ENCODE measurements at places on chromosomes 1 and 21. TPM values are rescaled to one million over a fixed set of nuclear protein-coding genes. Genes with fewer than 3 reads are reported as not detected.
A peak's percentile ranks its signal among the peaks of the same experiment; 100 is the strongest.

DNA sequence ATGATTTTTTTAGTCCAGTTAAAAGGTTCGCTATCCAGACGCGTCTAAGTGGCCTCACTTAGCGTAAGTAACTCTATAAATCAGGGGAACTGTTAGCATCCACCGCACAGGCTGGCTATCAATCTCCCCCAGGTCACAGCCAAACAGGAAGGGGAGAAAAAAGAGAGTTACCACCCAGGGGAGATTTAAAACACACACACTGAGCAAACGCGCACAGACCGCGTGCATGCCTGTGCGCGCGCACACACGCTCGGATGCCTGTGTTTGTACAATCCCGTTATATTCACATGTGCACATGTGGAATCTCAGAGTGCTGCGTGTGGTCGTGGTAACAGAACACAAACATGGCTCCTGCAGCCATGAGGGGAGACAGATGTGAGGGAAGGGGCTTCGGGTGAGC is 125.4 kb downstream of the CASZ1 start:
- peaks cover 38% of the 10 kb centered on the region for H3K4me1 ChIP-seq
- H3K4me3 ChIP-seq: peak overlapping the region; percentile 68
- DNase-seq: no peak

GRCh38 chr1:186149591-186149990 is 225.5 kb downstream of the TPR start:
- no peak overlapping the region for H3K27ac ChIP-seq
- H3K36me3 ChIP-seq: peaks cover 7% of the 10 kb centered on the region
- DNase-seq: no peak
- H3K4me1 ChIP-seq: peaks cover 6% of the 10 kb centered on the region
- no peak overlapping the region for H3K4me3 ChIP-seq

DNA sequence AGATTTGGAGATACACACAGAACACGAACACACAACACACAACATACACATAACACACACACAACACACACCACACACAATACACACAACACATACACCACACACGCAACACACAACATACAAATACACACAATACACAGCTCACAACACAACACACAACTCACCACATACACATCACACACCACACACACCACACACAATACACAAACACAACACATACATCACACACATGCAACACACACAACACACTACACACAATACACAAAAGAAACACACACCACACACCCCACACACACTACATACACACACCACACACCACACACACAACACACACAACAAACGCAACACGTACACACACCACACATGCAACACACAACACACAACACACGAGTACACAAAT is 29.1 kb upstream of the C1orf174 start:
- H3K4me3 ChIP-seq: no peak overlapping the region
- H3K27me3 ChIP-seq: peaks cover 37% of the 10 kb centered on the region
- peaks cover 3% of the 10 kb centered on the region for H3K4me1 ChIP-seq
- no peak overlapping the region for H3K27ac ChIP-seq
- DNase-seq: no peak
- H3K36me3 ChIP-seq: no peaks in the 10 kb centered on the region

DNA sequence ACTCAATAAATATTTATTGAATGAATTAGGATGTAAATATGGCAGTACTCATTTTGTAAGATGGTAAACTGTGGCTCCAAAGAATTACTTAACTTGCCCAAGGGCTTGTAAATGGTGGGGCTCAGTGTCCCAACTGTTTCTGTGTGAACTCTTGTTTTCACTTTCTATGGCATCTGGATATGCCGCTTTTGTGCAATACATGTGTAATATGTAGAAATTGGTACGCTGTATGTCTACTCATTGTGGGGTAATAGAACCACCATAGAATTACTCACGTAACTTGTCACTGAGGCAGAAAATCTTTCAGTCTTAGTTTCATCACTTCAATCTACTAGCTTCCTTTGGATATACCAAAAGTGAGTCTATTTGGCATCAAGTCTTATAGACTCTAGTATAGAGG is 977 bp downstream of the PRPF3 start:
- H3K4me3 ChIP-seq: peak overlapping the region; percentile 100
- H3K27ac ChIP-seq: peak overlapping the region; percentile 99
- peaks cover 10% of the 10 kb centered on the region for H3K36me3 ChIP-seq
- no peak for DNase-seq
- H3K4me1 ChIP-seq: peaks cover 11% of the 10 kb centered on the region

DNA sequence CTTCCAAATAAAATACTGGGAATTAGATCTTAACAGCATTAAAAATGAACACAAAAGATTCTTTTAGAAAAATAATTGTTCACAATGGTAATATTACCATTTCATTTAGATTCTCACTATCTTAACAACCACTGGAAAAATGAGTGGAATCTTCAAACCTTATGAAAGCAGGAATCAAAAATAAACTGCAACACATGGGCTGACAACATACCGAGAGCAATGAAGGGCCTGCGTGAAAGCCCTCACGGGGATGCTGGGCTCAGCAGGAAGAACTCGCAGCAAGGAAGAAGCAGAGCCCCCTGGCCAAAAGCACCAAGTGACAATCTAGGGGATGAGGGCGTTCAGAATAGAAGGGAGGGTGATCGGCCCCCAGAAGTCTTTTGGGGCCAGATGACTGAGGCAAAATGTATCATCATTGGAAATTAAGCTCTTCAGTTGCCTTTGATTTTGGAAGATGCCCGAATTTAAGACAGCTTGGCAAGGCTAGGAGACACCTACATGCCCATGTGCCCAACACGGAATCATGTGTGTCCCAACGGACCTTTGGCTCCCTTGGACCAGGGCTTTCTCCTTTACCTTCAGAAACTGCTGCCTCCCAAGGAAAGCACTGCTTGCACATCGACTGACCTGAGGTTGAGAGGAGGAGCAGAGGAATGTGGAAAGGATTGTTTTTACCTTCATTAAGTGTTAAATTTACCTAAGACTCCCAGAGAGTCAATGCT is 103.9 kb downstream of the TGFBR3 start:
- peaks cover 52% of the 10 kb centered on the region for H3K4me1 ChIP-seq
- no peak for DNase-seq
- peak overlapping the region; percentile 65 for H3K27ac ChIP-seq
- H3K36me3 ChIP-seq: peaks cover 20% of the 10 kb centered on the region
- H3K27me3 ChIP-seq: no peaks in the 10 kb centered on the region
- H3K4me3 ChIP-seq: no peak overlapping the region

Gene FCGR3A
- total RNA-seq: not detected

DNA sequence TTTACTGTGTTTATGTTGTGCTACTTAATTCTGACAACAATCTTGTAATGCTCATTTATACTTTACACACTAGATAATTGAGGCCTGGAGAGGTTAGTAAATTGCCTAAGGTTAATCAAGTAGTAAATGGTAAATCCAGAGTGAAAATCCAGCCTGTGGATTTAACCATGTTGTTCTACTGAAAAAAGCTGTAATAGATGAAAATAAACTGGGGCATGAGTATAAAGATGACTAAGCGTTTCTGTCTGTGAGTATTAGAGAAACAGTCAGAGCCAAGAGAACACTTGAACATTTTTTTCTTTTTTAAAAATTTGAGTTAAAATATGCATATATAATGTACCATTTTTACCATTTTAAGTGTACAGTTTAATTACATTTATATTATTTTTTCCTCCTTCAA is 47.9 kb upstream of the LEPR start:
- H3K4me3 ChIP-seq: no peak overlapping the region
- no peak overlapping the region for H3K27ac ChIP-seq
- no peaks in the 10 kb centered on the region for H3K36me3 ChIP-seq
- DNase-seq: no peak

DNA sequence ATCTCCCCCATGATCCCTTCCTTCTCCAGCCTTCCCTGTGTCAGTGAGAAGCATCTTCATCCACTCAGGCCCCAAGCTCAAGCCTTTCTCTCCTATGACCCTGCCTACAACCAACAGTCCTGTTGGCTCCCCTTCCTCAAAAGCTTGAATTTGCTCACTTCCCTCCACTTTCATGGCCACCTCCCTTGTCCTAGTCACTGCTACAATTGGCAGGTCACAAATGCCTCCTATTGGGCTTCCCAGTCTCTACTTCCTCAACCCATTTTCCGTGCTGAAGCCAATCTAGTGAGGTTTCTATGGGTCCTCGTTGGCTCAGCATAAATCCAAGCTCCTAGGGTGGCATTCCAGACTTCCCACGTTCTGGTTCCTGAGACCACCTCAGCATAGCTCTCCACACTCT is 40.2 kb upstream of the SLC6A9 start:
- DNase-seq: no peak
- H3K4me3 ChIP-seq: no peak overlapping the region
- H3K27ac ChIP-seq: no peak overlapping the region
- no peaks in the 10 kb centered on the region for H3K36me3 ChIP-seq

Gene PCP4L1
- total RNA-seq: 3.4 TPM

DNA sequence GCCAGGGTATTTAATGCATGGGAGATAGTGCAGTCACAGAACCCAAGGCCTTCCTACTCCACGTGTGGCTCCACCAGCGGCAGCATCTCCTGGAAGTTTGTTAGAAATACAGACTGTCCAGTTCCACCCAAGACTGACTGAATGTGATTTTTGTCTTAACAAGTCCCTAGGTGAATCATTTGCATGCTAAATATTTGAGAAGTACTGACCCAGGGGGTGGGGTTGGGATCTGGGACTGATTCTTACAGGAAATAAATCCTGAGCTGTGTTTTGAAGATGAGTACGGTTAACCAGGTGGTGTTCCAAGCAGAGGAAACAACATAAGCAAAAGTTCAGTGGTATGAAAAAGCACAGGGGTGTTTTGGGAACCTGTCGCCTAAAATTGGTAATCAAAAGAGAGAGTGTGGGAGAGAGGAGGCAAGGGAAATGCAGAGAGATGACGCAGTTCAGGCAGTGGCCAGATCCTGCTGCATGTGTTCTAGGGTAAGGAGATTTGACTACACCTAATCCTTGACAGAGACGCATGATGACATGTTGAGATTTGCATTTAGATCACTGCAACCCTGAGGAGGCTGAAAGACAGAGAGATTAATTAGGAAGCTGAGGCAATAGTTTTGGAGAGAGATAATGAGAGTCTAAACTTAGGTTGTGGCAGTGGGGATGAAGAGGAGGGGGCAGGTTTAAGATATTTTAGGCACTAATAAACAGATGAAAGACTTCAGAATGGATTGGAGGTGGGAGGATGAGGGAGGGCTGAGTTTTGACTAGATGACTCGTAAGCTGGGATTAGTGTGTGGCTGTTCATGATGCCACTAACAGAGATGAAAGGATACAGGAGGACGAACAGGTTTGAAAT is 3.7 kb upstream of the ZNF326 start:
- H3K27me3 ChIP-seq: peaks cover 3% of the 10 kb centered on the region
- H3K36me3 ChIP-seq: no peaks in the 10 kb centered on the region
- H3K27ac ChIP-seq: peak overlapping the region; percentile 24
- DNase-seq: no peak
- H3K4me1 ChIP-seq: peaks cover 10% of the 10 kb centered on the region
- H3K4me3 ChIP-seq: peak overlapping the region; percentile 38

Gene CNKSR1
- 50.5 TPM for total RNA-seq

GRCh38 chr1:193221651-193222050 is 35.2 kb upstream of the B3GALT2 start:
- no peak for DNase-seq
- H3K4me1 ChIP-seq: peaks cover 15% of the 10 kb centered on the region
- no peaks in the 10 kb centered on the region for H3K27me3 ChIP-seq
- no peak overlapping the region for H3K27ac ChIP-seq
- no peak overlapping the region for H3K4me3 ChIP-seq

DNA sequence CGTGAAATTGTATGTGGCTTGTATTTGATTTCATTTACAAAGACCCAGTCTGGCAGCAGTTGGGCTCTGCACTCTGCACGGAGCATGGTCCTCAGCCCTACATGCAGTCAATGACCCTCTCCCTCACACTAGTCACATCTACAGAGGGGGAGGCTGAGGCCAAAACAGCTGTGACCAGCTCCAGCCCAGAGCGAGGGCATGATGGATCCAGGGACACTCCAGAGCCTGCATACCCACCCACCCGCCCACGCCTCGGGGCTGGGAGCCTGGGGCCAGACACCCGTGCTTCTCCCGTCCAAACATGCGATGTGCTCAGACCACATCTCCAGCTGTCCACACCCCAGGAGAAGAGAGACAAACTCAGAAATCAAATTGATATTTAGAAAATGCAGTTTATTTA is 14.0 kb upstream of the PRDM16 start:
- H3K36me3 ChIP-seq: peaks cover 4% of the 10 kb centered on the region
- H3K4me3 ChIP-seq: no peak overlapping the region
- peaks cover 57% of the 10 kb centered on the region for H3K27me3 ChIP-seq

- no peaks in the 10 kb centered on the region for H3K27me3 ChIP-seq
- no peak overlapping the region for H3K27ac ChIP-seq
- DNase-seq: no peak
- no peak overlapping the region for H3K4me3 ChIP-seq
- H3K4me1 ChIP-seq: no peaks in the 10 kb centered on the region
Observed at GRCh38 chr21:19261731-19262376, 858.3 kb upstream of the TMPRSS15 start.

- DNase-seq: no peak
- H3K27me3 ChIP-seq: no peaks in the 10 kb centered on the region
- no peak overlapping the region for H3K27ac ChIP-seq
- H3K4me1 ChIP-seq: peaks cover 24% of the 10 kb centered on the region
- H3K4me3 ChIP-seq: no peak overlapping the region
Observed at GRCh38 chr1:208071435-208072031, 160.6 kb upstream of the CD34 start.

GRCh38 chr1:203202431-203203245 is 16.1 kb upstream of the CHI3L1 start:
- H3K36me3 ChIP-seq: no peaks in the 10 kb centered on the region
- peaks cover 3% of the 10 kb centered on the region for H3K4me1 ChIP-seq
- DNase-seq: no peak
- no peak overlapping the region for H3K27ac ChIP-seq

Gene HOOK1
- total RNA-seq: 21.2 TPM

DNA sequence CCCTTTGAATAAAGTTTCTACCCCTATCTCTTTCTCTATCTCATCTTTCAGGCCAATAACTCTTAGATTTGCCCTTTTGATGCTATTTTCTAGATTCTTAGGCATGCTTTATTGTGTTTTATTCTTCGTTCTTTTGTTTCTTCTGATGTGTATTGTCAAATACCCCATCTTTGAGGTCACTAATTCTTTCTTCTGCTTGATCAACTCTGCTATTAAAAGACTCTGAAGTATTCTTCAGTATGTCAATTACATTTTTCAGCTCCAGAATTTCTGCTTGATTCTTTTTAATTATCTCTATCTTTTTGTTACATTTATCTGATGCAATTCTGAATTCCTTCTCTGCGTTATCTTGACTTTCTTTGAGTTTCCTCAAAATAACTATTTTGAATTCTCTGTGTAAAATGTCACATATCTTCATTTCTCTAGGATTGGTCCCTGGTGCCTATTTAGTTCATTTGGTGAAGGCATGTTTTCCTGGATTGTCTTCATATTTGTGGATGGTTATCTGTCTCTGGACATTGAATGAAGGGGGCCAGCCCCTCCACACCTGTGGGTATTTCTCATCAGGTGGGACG is 11.2 kb upstream of the CYP2J2 start:
- no peak overlapping the region for H3K4me3 ChIP-seq
- H3K27me3 ChIP-seq: peaks cover 12% of the 10 kb centered on the region
- no peaks in the 10 kb centered on the region for H3K4me1 ChIP-seq
- no peaks in the 10 kb centered on the region for H3K36me3 ChIP-seq
- H3K27ac ChIP-seq: no peak overlapping the region

Gene KCNJ9
- not detected for total RNA-seq

Gene PTPRU
- 66.6 TPM for total RNA-seq

Gene SERINC2
- total RNA-seq: 118 TPM

All from type B pancreatic cell (in vitro differentiated cells).